Right cardiac atrium (tissue), 5 donors: ENCODE measurements at places on chromosomes 5 and 9. TPM values are rescaled to one million over a fixed set of nuclear protein-coding genes. Genes with fewer than 3 reads are reported as not detected.

The PDE6A gene
- polyA plus RNA-seq, result 0.07 TPM

The TPPP gene
- 12.2 TPM for polyA plus RNA-seq

The SLCO6A1 gene
- not detected for polyA plus RNA-seq

The FBXL17 gene
- polyA plus RNA-seq, result 13.4 TPM

The TMEM250 gene
- polyA plus RNA-seq, result 16.5 TPM

The NMUR2 gene
- 0.09 TPM for polyA plus RNA-seq

The NR5A1 gene
- polyA plus RNA-seq, result not detected

The DIPK1B gene
- polyA plus RNA-seq, result 42.7 TPM

The PHF24 gene
- polyA plus RNA-seq, result 0.07 TPM

The NUTM2F gene
- not detected for polyA plus RNA-seq

The KIF4B gene
- polyA plus RNA-seq, result not detected

The OLFM1 gene
- polyA plus RNA-seq, result 19.1 TPM

The LCP2 gene
- 3.0 TPM for polyA plus RNA-seq

The PCDHGA7 gene
- 1.8 TPM for polyA plus RNA-seq

The FOXI1 gene
- polyA plus RNA-seq, result not detected

The SPATA6L gene
- polyA plus RNA-seq, result 0.59 TPM

The SWI5 gene
- 33.7 TPM for polyA plus RNA-seq

The SPATA31D4 gene
- not detected for polyA plus RNA-seq

The SLC22A4 gene
- 0.86 TPM for polyA plus RNA-seq

The GPR150 gene
- polyA plus RNA-seq, result 0.09 TPM

The STK10 gene
- 6.1 TPM for polyA plus RNA-seq

The SPINK4 gene
- not detected for polyA plus RNA-seq

The NEUROG1 gene
- polyA plus RNA-seq, result not detected

The FAM221B gene
- not detected for polyA plus RNA-seq

The UIMC1 gene
- 15.3 TPM for polyA plus RNA-seq

The PAM gene
- polyA plus RNA-seq, result 4,213 TPM

The HTR4 gene
- 1.3 TPM for polyA plus RNA-seq
